ENCODE measurements at places on chromosomes 2 and 18. TPM values are rescaled to one million over a fixed set of nuclear protein-coding genes. Genes with fewer than 3 reads are reported as not detected.
A peak's percentile ranks its signal among the peaks of the same experiment; 100 is the strongest.

DNA sequence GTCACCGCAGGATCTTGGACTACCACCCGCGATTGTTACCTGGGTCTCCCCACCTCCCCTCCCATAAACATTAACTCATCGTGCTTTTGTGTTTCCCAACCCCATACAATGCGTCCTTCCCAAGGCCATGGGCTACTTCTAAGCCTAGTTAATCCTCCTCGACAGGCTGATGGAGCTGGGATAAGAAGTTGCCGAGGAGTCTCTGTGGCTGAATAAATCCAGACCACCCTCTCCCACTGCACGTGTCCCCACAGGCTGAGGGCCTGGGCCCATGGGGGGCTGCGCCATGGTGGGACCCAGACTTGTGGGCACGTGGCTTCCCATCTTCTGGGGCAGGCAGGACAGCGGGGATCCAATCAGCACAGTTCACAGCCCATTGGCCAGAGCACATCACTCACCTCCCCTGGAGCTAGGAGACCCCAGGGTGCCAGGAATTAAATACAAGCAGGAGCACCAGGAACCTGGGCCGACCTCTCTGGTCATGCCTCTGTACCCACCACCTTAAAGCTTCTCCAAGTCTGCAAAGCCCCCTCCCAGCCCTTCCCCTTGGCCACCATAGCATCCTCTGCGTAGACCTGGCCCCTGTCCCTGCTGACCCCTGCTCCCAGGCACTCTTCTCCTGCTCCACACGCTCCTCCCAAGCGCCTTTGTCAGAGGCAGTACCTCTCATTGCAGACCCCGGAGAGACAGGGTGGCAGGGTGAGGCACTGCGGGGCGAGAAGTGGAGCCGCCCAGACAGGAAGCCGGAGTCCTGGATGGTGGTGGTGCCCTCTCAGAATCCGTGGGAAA lies 51.0 kb upstream of the ID2 start:
- DNase-seq: peak; percentile 40

- DNase-seq: no peak
Measured at GRCh38 chr2:127014224-127014623, 92.7 kb downstream of the BIN1 start.

DNA sequence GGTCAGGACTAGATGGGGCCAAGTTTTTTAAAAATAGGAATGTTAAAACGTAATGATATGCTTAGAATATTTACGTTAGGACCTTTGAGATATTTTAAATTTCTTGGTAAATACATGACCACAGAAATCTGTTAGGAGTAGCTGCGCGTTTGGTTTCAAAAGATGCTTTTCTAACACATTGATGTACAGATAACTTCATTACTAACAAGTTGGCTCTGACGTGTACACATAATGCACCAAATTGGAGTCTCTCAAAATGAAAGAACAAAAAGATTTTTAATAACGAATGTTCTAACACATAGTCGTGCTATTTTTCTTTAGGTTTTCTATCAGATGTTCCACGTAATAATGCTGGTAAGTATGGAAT lies 608 bp downstream of the PHOSPHO2 start:
- DNase-seq: no peak

- DNase-seq: no peak
Measured at GRCh38 chr2:200698217-200698616, 112.4 kb downstream of the AOX1 start.

DNA sequence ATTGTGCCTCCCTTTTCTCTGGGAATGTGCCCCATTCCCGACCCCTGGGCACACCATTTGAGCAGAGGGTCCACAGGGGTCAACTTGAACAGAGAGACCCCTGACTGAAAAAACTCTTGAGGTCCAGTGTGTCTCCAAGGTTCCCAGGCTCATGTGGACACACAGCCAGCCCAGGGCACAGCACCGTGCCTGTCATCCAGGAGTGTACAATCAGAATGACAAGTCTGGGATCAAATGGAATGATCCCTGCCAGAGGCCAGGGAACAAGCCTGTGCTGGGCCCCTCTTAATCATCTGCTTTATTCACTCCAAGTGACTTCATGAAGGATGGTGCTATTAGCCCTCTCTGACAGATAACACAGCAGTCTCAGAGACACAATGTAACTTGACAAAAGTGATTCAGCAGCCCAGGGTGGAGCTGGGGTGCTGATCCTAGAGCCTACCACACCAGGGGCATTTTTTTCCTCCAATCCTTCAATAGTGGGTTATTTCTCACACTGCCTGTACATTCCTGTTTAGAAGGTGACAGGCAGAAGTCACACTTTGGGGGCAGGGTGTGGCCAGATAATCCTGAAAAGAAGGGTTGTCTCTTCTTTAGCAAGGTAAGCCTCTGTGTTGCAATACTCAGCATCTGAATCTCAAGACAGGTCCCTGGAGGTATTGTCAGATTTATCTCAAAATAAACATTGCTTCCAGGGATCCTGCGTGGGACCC lies 84.0 kb upstream of the TMEM200C start:
- no peak for DNase-seq

DNA sequence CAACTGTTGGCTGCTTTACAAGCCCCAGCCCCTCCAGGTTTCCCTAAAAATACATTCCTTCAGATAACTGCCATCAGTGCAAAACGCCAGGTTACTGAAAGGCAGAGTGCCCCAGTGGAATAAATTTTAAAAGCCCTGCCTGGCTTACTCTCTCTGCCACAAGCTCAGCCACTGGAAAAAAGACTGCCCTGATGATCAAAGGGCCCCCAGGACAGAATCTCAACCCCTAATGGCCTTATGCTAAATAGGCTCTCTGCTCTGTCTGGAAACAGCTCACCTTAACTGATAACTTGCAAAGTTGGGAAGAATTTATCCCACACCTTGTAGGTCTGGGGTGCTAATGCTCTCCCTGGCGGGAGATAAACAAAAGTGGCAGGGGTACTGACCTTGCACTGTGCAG lies 33.9 kb downstream of the CFAP53 start:
- no peak for DNase-seq

GRCh38 chr2:191322828-191323506 lies 77.8 kb downstream of the MYO1B start:
- DNase-seq: no peak

GRCh38 chr2:4838626-4839025 lies 853.6 kb upstream of the SOX11 start:
- DNase-seq: no peak

GRCh38 chr2:103145739-103146138 lies 383.9 kb downstream of the TMEM182 start:
- no peak for DNase-seq

The IGFBP2 gene
- total RNA-seq: 6.3 TPM

The CIB4 gene
- total RNA-seq: not detected

Measured in sigmoid colon (tissue), 7 donors.